Suprapubic skin (tissue), 4 donors: ENCODE measurements at places on chromosomes 12 and 14. TPM values are rescaled to one million over a fixed set of nuclear protein-coding genes. Genes with fewer than 3 reads are reported as not detected.

DNA sequence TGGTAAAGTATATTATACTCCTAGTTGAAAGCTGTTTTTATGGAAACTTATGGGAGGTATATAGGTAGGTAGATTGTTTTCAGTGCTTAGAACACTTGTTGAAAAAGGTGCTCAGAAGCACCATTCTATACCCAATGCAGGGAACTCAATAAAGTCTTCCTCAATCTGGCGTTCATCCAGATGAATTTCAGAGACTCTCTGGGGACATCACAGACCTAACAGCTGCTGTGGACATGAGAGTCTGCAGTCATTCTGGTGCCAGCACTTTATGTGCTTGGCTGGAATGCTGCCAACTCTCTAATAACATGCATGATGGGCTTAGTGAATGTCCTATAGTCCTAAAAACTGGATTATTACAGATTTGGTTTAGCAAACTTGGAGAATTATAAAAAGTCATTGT lies 115.9 kb downstream of the NTN4 start:
- DNase-seq = no peak
- no peak overlapping the region for H3K4me3 ChIP-seq
- H3K4me1 ChIP-seq = peaks cover 5% of the 10 kb centered on the region
- no peaks in the 10 kb centered on the region for H3K36me3 ChIP-seq

- peaks cover 2% of the 10 kb centered on the region for H3K4me1 ChIP-seq
- H3K4me3 ChIP-seq = no peak overlapping the region
- peaks cover 24% of the 10 kb centered on the region for H3K36me3 ChIP-seq
- DNase-seq = no peak
- H3K27me3 ChIP-seq = no peaks in the 10 kb centered on the region
- no peak overlapping the region for H3K27ac ChIP-seq
Observed at GRCh38 chr14:99412117-99413061, 68.3 kb downstream of the SETD3 start.

GRCh38 chr12:2149091-2149490 lies 96.3 kb downstream of the CACNA1C start:
- H3K27me3 ChIP-seq = no peaks in the 10 kb centered on the region
- H3K4me3 ChIP-seq = no peak overlapping the region

- no peak for DNase-seq
- H3K4me3 ChIP-seq = no peak overlapping the region
- no peaks in the 10 kb centered on the region for H3K4me1 ChIP-seq
- H3K27me3 ChIP-seq = no peaks in the 10 kb centered on the region
Observed at GRCh38 chr12:84793558-84794367, 118.8 kb downstream of the SLC6A15 start.

DNA sequence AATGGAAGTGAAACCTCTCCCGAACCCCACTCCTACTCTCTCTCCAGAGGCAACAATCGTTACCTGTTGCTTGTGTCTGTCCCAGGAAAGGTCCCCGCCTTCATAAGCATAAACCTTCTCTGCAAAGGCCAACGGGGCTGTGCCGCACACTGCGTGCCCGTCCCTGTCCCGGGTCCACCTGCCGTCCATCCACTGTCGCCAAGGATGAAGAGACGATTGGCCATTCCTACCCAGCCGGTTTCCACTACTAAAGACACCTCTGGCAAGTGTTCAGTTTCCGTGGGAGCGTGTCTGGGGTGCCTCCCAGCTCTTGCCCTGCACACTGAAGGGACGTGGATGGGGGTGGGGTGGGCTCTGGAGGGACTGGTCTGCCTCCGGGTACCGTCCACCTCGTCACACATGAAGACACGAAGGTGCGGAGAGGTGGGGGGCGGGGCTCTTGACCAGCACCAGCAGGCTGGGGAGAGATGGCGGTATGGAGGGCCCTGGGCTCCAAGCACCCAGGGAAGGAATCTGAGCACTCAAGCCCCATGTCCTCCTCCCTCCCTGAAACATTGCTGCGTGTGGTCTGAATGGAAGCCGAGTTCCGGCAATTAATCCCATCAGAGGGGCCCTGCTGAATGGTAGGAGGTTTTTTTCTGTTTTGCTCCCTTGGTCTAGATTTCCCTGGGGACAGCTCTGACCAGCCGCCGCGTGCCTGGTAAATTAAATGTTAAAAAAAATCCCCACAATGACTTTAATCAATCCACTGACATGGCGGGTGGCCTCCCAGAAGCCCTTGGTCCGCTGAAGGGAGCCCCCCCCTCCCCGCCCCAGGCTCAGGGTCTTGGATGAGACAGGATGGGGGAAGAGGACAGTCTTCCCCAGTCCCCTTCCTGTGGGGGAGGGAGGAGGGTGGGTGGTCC lies 4.1 kb upstream of the KIF26A start:
- H3K27ac ChIP-seq = no peak overlapping the region
- H3K27me3 ChIP-seq = peaks cover 71% of the 10 kb centered on the region
- no peak overlapping the region for H3K4me3 ChIP-seq

- H3K27ac ChIP-seq = no peak overlapping the region
- peaks cover 3% of the 10 kb centered on the region for H3K4me1 ChIP-seq
- no peaks in the 10 kb centered on the region for H3K27me3 ChIP-seq
- no peaks in the 10 kb centered on the region for H3K36me3 ChIP-seq
Observed at GRCh38 chr14:95562892-95563685, 28.2 kb downstream of the GLRX5 start.

DNA sequence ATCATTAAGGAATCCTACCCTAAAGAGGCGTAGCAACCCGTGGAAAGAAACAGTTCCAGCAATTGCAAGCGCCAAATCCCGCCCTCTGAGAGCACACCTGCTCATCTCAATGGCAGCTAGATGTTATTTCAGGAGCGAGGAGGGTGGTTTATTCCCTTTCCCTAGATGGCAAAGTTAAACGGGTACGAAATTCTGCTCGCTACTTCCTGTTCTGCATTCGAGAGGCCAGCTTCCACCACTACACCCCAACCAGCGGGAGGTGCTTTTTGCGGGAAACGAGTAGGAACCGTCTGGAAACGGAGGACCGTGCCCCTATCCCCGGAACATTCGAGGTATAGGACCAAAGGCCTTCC lies 536 bp downstream of the VPS29 start:
- peak overlapping the region; percentile 94 for H3K27ac ChIP-seq
- no peaks in the 10 kb centered on the region for H3K27me3 ChIP-seq
- H3K36me3 ChIP-seq = no peaks in the 10 kb centered on the region
- no peak for DNase-seq

GRCh38 chr12:92270521-92270920 lies 124.9 kb upstream of the BTG1 start:
- H3K27me3 ChIP-seq = no peaks in the 10 kb centered on the region
- H3K36me3 ChIP-seq = no peaks in the 10 kb centered on the region
- no peak overlapping the region for H3K4me3 ChIP-seq
- no peak for DNase-seq

- peaks cover 11% of the 10 kb centered on the region for H3K4me1 ChIP-seq
- no peaks in the 10 kb centered on the region for H3K27me3 ChIP-seq
- no peak overlapping the region for H3K4me3 ChIP-seq
- no peak for DNase-seq
- no peak overlapping the region for H3K27ac ChIP-seq
Observed at GRCh38 chr14:34692348-34692747, 22.0 kb downstream of the CFL2 start.

DNA sequence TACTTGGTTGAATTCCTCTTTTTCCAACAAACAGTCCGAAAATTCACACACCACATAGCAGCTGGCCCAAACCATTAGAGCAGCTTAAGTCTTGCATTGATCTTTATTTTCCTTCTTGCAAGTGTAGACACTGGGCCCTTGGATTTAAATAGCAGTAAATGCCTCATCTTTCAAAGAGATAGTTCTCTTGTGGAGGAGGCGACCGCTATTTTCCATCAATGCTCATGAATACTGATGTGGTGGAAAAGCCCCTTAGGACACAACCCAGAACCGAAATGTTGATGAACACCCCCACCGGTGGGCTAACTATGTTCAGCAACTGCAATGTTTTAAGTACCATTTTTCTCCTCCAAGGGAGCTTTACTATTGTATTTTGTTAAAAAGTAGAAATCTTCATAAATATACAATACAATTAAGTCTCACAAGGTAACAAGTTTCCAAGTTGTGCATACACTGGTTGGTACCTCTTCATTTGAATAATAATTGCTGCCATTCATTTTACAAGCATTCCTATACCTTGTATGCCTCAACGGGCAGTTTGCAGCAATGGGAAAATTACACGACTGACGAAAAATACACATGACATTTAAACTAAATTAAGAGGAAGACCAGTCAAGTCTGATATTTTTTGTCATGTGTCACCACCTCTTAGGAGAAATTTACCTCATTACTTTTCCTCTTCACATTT lies 18.0 kb downstream of the NIN start:
- H3K4me3 ChIP-seq = no peak overlapping the region
- no peaks in the 10 kb centered on the region for H3K27me3 ChIP-seq
- peaks cover 6% of the 10 kb centered on the region for H3K4me1 ChIP-seq
- H3K36me3 ChIP-seq = peaks cover 6% of the 10 kb centered on the region
- DNase-seq = no peak

DNA sequence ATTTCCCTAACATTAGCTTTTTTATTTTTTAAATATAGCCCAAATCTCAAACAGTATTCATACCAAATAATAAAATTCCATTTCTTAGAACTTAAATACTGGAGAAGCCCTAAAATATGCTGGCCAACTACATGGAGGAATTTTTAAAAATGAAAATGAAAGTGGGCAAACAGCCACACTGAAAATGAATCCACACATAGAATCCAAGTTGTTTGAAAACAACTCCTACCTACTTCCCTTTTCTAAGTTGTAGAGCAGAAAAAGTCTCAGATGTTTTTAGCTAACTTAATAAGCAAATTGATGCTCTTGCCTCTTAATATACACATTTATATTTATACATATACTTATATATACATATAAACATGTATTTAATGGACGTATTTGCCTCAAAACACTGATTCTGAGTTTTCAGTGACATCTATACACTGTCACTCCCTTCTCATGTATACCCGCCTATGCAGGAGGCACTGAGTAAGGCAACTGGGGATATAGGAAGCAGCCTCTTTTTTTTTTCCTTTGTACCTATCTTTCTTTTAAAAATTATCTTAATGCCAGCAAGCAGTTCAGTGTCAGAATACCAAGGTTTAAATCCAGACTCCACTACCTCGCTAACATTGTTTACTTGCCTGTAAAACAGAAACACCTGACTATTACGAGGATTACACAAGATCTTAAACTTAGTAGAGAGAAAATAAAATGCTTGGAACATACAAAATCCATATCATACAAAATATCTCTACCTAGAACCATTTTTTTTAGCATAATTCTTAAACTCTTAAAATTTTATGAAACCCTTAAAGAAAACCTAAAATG lies 13.3 kb downstream of the DICER1 start:
- H3K27ac ChIP-seq = peak overlapping the region; percentile 50
- peaks cover 65% of the 10 kb centered on the region for H3K4me1 ChIP-seq
- DNase-seq = no peak
- H3K4me3 ChIP-seq = peak overlapping the region; percentile 13
- no peaks in the 10 kb centered on the region for H3K36me3 ChIP-seq

- H3K36me3 ChIP-seq = no peaks in the 10 kb centered on the region
- peaks cover 27% of the 10 kb centered on the region for H3K4me1 ChIP-seq
- peak within 1 kb of the TSS; percentile 92 for H3K27ac ChIP-seq
- H3K27me3 ChIP-seq = peaks cover 8% of the 10 kb centered on the region
Observed at GRCh38 chr14:25049568-25050268, at the start of gene STXBP6. Gene STXBP6 (minus strand): TSS chr14:25050147. CDS start chr14:24974818, 75,329 bp downstream.

DNA sequence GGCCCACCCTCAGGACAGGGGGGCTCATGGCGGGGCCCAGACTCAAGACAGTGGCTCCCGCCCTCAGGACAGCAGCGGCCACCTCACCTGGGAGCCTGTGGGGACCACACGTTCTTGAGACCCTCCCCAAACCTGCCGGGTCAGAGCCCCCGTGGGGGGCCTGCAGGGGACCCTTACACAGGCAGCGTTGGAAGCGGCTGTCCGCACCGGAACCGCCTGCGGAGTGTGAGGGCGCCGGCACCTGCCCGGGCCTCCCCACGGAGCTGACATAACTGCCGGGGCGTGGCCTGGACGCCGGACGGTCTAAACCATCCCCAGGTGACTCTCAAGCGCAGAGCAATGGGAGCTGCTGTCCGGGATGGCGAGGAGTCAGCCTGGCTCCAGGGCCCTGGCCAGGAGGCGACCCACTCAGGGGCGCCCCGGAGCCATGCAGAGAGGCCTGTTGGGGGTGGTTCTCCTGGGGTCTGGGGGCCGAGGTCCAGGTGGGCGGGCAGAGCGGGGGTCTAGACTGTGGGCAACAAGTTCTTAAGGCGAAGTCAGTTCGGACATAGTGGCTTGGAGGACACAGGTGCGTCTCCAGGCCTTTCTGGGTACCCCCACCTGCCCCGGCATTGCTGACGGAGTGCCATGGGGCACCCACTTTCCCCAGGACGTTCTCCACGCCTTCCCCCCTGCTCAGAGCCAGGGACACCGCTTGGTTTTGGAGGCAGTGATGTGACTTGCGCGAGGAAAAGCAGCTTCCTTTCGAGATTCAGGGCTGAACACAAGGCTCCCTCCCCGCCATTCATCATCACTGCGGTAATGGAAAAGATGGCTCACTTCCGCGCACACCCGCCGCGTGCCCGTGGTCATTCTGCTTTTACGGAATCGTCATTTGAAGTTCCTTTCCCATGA lies 23.2 kb downstream of the GALNT9 start:
- no peaks in the 10 kb centered on the region for H3K36me3 ChIP-seq
- H3K4me3 ChIP-seq = no peak overlapping the region
- no peak for DNase-seq
- H3K4me1 ChIP-seq = no peaks in the 10 kb centered on the region
- H3K27me3 ChIP-seq = peaks cover 36% of the 10 kb centered on the region
- H3K27ac ChIP-seq = no peak overlapping the region

DNA sequence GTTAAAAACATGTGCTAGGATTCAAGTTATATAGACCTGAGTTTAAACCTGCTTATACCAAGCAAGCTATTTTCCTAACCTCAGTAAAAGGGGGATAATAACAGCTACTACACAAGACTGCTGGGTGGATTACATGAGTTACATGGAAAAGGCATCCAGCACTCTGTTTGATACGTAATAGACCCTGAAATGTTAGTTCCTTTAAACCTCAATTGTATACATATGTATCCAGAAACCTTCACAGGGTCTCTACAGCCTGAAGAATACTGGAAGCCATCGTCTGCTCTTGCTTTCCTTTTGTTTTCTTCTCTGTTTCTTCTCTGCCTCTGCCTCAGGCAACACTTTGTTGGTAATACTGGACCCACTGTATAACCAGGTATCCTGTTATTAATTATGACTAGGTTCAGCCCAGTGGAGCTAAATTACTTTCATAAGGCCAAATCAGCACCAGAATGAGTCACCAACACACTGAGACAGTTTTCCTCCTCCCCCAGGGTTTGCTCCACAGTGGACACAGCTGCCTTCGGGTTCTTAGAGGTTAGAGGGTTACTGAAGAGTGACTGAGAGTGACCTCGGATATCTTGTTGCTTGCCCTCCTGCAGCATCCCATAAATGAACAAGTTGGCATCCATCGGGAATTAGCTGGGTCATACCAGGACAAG lies 127.1 kb downstream of the CAPZA3 start:
- no peaks in the 10 kb centered on the region for H3K36me3 ChIP-seq
- DNase-seq = no peak
- no peak overlapping the region for H3K4me3 ChIP-seq
- H3K27ac ChIP-seq = no peak overlapping the region

Gene GALNT16
- 3.3 TPM for total RNA-seq
